Left renal cortex interstitium (tissue), 4 donors: ENCODE measurements at places on chromosomes 4 and X. TPM values are rescaled to one million over a fixed set of nuclear protein-coding genes. Genes with fewer than 3 reads are reported as not detected.

DNA sequence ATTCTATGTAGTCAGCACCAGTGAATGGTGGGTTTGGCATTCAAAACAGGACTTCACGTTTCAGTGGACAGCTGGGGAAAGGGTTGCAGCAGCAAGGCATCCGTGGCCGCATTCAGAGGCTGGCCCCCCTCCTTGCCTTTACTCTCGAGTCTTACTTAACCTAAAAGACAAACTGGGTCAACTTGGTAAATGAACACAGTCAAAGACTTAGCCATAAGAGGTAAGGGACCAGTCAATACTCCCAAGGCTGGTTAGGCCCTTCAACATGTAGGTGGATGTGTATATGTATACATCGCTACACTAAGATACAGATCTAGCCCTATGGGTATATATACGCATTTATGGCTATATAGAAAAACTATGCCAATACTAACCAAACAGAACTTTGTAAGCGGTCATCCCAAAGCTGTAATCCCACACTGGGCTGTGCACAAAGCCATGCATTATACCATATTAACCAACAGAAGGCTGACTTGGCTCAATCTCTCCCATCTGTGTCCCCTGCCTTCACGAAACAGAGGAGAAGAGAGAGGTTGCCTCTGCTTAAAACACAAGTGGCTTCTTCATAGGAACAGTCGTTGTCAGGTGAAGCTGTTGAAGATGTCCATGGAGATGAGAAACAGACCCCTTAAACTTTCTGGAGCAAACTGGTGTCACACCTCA, 61.9 kb downstream of the TSC22D3 start:
- no peak for DNase-seq

DNA sequence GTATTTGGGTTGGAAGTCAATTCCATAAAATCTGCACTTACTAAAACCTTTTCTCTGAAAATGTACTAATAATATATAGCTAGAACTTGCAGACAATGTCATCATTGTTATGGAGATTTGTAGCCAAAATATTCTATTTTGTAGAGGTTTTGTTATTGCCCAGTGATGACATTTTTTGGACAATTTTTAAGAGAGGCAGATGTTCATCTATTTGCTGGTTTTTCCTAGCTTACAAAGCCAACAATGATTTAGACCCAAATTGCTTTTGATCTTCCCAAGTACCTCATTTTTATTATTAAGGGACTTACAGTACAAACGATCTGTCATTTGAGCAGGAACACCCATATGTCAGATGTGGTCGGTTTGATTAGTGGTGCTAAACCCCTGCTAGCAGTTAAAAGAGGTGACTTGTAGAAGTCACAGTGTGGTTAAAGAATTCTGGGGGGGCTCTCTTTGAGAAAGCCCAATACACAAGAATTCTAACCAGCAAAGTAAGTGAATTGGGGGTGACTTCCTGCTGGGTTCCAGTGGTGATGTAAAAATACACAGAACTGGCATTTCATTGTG, 136.2 kb downstream of the KIT start:
- DNase-seq, result no peak

GRCh38 chr4:1501754-1502500, 95.7 kb upstream of the NKX1-1 start:
- no peak for DNase-seq

DNA sequence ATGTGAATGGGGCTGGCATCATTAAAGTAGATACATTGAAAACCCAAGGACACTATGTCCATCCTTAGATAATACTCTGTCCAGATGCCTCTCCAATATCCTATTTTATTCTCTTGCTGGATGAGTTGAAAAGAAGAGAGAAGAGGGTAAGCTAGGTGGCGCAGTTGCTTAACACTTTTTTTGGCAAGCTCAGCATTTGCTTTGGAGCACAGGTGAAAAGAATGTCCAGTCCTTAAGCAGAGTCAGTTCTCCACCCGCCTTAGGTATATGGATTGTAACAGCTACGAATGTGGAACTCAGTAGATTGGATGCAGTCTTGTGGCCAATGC, 208.4 kb downstream of the NWD2 start:
- no peak for DNase-seq

- DNase-seq, result no peak
These were observed 164.6 kb upstream of the CASK start for GRCh38 chrX:42087960-42088359.

The SRPX2 gene
- 12.7 TPM for polyA plus RNA-seq

DNA sequence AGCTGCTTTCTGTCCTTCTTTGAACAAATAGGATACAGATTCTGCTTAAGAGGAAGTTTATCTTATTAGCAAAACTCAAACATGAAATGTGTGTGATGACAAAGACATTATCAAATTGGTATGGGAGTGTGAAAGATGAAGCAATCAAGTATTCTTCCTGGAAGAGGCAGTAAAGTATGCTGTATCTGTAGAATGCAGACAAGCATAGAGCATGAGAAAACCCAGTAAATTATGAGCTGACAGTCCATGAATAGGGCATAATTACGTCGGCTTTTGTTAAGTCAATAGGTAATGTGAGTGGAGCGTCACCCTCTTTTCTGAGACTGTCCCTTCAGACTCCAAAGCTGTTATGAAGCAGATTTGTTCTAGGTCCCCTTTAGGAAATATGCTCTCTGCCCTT, 458.6 kb upstream of the NWD2 start:
- no peak for DNase-seq

The TEX13B gene
- not detected for polyA plus RNA-seq

DNA sequence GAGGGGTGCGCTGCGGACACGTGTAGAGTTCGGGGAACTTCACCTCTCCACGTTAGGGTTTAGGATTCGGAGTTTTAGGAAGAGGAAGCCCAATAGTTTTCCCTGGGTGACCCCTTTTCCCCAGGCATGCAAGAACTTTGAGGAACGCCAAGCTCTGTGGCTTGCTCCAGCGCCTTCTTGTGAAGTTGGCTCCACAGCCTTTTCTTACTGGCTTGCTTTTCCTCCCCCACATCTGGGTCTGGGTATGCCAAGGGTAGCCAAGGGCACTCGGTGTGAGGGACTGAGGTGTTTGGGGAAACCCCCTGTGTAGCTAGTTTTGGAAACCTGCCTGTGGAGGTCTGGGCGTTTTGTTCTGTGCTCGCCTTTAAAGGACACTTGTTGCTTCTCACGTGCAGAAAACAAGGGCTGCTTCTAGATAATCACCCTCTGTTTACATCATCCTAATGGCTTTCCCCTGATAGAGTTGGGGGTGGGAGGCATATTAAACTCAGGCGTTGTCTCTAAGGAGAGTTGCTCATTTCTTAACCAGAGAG, 746 bp downstream of the EDNRA start:
- no peak for DNase-seq

DNA sequence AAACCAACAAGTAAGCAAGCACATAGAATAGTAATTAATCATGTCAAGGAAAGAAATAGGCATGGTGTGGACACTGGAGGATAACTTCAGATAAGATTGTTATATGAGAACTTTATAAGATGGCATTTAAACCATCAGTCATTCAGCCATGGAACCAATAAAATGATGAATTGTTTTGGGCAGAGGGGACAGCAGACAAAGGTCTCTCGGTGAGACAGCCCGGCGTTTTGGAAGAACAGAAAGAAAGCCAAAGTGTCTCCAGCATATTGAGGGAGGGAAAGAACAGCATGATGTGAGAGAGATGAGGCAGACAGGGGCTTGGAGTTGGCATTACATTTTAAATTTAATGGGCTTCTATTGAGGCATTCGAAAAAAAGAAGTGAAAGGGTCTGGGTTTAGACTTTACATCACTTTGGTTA, 883 bp upstream of the PPM1K start:
- no peak for DNase-seq

The TMPRSS11D gene
- 0.29 TPM for polyA plus RNA-seq

The ADH5 gene
- 241 TPM for polyA plus RNA-seq

GRCh38 chr4:88054229-88054628, 46.8 kb downstream of the PKD2 start:
- DNase-seq, result no peak

- DNase-seq, result no peak
These were observed 12.9 kb upstream of the NUDT9 start for GRCh38 chr4:87409420-87409939.

The ODAPH gene
- 0.27 TPM for polyA plus RNA-seq

DNA sequence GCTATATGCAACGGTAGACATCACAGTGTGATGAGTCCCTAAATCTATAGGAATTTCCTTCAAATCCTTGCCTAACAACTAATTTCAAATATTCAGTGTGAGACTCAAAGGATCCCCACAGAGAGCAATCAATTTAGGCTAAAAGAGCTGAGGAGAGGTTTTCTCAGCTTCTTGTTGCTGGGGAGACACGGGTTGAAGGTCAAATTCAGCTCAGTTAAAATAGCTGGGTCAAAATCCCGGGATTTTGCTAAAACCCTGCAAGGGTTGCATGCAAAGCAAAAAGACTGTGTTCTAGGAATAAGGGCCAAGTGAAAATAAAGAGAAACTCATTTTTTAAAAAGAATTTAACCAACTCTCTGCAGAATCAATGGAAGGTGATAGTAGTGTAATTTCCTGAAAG, 1073.4 kb downstream of the NLGN4X start:
- no peak for DNase-seq

The USP17L22 gene
- polyA plus RNA-seq, result not detected

GRCh38 chr4:46594661-46595060, 204.7 kb upstream of the GABRA2 start:
- no peak for DNase-seq

The CHRNA9 gene
- polyA plus RNA-seq, result 1.1 TPM

The MAGEE1 gene
- polyA plus RNA-seq, result 6.5 TPM

DNA sequence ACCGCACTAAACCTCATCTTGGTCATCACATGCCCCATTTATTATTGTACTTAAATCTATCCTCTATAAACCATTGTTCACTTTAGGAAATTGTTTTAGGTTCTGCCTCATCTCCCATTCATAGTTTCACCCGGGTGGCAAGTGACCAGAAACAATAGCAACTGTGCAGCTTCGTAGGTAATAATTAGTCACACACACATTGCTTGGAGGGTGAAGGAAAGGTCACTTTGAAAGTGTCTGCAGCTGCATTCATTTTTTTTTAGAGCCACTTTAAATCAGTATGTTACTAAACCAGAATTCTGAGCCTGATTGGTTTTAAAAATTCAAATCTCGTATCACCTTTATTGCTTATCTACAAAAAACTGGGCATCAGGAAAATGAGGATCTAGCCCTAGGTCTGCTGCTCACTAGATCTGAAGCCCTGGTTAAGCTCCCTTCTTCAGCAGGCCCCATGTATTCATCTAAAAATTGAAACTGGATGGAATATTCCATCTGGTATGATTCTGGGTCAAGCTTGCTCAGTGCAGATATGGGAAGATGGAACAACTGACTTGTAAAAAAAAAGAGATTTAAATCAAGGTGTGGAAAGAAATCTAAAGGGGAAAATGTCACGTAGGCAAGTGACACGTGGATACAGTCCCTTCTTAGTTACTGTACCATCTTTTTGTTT, 62.4 kb downstream of the LIMCH1 start:
- DNase-seq, result no peak

DNA sequence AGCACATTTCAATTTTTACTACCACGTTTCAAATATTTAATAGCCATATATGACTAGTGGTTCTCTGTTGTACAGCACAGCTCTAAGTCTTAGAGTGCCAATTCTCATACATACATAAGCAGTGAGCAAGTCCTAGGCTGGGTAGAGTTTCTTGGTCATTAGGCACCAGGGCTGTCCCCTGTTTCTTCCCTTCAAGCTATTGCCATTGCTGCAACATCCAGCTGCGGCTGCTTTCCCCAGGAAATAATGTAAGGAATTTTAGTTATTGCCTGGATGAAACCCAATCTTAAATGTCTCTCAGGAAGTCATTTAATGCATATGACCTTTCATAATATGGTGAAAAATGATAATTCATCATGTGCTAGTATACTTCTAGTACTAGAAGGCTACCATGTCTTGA, 74.1 kb upstream of the PPP3CA start:
- no peak for DNase-seq

The PPP2R2C gene
- 0.66 TPM for polyA plus RNA-seq

DNA sequence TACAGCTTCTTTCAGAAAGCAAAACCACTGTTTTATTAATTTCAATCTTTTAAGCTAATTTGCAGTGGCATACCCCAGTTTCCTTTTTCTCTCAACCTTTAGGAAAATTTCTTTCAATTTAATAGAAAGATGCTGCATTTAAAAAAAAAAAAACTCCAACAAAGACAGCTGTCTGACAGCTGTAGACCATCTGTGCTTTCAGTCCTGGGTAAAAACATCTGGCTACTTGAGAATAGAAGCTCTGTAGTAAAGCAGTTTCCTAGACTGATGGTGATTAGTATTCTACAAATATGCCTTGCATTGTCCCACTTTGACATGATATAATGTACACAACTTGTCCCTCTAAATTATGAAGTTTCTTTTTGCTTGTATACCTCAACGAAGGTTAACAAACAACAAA, 197.8 kb downstream of the EDA start:
- DNase-seq, result no peak

The TRIM61 gene
- polyA plus RNA-seq, result 2.9 TPM

The VSIG1 gene
- 1.5 TPM for polyA plus RNA-seq

GRCh38 chrX:12946838-12947544, 27.9 kb upstream of the TMSB4X start:
- no peak for DNase-seq

- DNase-seq, result no peak
These were observed 18.8 kb upstream of the CENPU start for GRCh38 chr4:184752496-184753275.

The RIBC1 gene
- polyA plus RNA-seq, result 5.6 TPM

The ARMCX1 gene
- 42.2 TPM for polyA plus RNA-seq

- DNase-seq, result no peak
These were observed 27.5 kb upstream of the DOCK11 start for GRCh38 chrX:118468122-118468521.

DNA sequence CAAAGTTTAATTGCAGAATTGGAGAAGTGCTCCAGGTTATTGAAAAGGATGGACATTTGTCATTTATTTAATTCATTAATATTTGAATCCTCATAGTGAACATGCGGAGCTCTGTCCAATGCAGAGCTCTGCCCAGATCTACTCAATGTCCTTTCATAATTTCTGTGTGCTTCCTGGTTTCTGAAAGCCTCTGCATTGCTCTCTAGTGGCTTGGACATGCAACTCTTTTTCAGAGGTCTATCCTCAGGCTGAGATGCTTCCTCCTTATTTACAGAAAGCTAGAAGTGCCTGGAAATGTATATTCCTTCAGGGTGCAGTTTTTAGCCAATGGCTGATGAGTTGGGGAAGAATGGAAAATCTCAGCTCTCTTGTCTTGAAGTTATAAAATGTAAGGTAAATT, 786.1 kb upstream of the AADAT start:
- no peak for DNase-seq

DNA sequence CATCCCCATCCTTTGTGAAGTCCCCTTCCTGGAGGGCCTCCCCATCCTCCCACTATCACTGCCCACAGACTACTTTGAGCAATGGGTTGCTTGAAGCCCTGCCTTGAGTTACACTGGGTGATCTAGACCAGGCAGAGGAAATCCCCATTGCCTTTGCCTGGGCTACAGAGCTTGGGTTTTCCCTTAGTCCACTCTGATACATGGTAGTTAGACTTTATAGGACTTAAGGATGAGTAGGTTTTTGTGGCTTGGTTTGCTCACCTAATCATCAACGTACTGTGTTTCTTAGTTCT, 56.6 kb downstream of the TMEM131L start:
- no peak for DNase-seq

- no peak for DNase-seq
These were observed 82.1 kb downstream of the GUCY2F start for GRCh38 chrX:109399831-109400230.

The MAGEC1 gene
- polyA plus RNA-seq, result not detected

The TGIF2LX gene
- not detected for polyA plus RNA-seq
